ENCODE measurements at places on chromosomes 2 and 18. TPM values are rescaled to one million over a fixed set of nuclear protein-coding genes. Genes with fewer than 3 reads are reported as not detected.

TAF4B gene
- 10.1 TPM for total RNA-seq

GKN2 gene
- total RNA-seq, result not detected

RSAD2 gene
- 35.0 TPM for total RNA-seq

ANKRD30B gene
- not detected for total RNA-seq

TMEM131 gene
- 34.7 TPM for total RNA-seq
